ENCODE measurements at places on chromosomes 5 and 9.

- peak; percentile 32 for DNase-seq
Observed at GRCh38 chr5:135740475-135740874, 94.0 kb upstream of the SLC25A48 start.

DNA sequence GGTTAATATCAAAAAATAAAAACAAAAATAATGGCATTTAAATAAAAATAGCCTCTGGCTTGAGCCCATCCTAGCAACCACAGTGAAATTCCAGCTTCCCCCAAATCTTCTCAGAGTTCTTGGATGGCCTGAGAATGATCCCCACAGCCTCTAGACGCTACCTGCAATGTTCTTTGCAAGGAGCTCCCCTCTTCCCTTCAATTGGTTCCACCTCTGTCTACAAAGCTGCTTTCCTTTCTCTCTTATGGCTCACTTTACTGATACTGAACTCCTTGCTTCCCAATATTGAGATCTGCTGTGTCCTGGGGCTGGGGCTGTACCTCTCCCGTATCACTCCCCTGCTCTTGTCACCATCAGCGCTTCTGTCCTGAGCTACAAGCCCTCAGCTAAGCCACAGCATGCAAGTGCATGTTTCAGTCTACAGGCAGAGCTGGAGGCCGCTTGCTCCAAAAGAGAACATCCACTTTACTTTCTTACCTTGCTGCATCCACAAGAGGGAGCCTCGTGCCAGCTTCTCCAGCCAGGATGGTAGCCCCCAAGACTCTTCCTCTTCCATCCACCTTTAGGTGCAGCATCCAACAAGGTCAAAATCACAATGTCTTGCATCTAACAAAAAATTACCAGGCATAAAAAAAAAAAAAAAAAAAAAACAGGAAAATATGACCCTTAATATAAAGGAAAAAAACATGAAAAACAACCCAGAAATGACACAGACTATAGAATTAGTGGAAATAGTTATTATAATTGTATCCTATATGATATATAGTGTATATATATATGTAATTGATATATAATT lies 57.4 kb upstream of the PRSS3 start:
- no peak for DNase-seq

DNA sequence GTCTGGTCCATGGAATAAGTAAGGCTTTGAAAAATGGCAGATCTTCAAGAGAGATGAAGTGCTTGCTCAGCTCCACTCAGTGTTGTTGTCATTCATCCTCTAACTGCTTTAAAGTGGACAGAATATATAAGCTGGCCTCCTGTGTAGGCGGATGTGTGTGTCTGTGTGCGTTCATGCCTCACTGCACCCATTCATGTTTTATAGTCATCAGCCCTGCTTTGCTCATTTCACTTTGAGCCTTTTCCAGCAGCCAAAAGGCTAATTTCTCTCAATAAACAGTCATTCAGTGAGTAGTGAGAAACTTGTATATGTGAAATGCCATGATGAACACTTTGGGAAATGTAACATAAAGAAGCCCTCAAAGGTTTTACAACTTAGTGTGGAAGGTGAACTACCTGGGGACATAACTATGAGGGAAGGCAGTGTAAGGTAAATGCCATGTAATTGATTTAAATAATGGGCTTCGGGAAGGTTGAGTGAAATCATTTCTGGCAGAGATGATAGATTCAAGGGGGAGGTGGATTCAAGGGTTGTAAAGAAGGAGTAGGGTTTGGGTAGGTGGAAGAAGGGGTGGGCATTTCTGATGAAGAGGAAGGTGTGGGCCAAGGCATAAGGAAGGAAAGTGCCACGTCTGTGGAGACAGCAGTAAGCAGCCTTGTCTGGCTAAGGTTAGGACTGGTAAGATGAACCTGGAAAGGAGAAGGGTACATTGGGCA lies 15.7 kb downstream of the TTC23L start:
- no peak for DNase-seq

DNA sequence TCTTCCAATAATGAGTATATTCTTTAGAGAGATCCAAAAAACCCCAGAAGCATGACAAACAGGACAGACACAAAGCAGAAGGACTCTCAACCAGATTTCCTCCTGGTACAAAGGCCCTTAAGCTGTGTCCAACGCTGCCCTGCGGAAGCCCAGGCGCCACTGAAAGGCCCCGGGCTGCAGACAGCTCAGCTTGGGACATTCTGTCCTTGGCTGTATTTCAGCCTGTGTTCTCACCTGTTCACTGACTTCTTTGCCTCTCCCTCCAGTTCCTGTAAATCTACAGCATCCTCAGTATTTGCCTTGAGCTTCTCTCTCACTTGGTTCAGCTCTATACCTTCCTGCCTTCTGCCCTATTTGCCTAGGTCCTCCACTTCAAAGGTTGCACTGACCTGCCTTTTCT lies 96.5 kb downstream of the SH3TC2 start:
- DNase-seq, result peak; percentile 47

- DNase-seq, result no peak
Observed at GRCh38 chr9:137975527-137975913, 97.9 kb downstream of the CACNA1B start.

GRCh38 chr5:73392775-73393174 lies 55.8 kb downstream of the FOXD1 start:
- no peak for DNase-seq

GRCh38 chr5:73668486-73669111 lies 42.6 kb downstream of the ARHGEF28 start:
- no peak for DNase-seq

All from lower leg skin (tissue), 4 donors.